Dermis blood vessel endothelial cell (primary cell): ENCODE measurements at places on chromosomes 12 and 14.
A peak's percentile ranks its signal among the peaks of the same experiment; 100 is the strongest.

- no peak for DNase-seq
Measured at GRCh38 chr14:28577711-28578131, 188.9 kb upstream of the FOXG1 start.

- peak; percentile 49 for DNase-seq
Measured at GRCh38 chr14:24806061-24806678, 172.2 kb upstream of the GZMB start.

- DNase-seq = no peak
Measured at GRCh38 chr14:83638748-83639504, 1891.0 kb upstream of the FLRT2 start.

DNA sequence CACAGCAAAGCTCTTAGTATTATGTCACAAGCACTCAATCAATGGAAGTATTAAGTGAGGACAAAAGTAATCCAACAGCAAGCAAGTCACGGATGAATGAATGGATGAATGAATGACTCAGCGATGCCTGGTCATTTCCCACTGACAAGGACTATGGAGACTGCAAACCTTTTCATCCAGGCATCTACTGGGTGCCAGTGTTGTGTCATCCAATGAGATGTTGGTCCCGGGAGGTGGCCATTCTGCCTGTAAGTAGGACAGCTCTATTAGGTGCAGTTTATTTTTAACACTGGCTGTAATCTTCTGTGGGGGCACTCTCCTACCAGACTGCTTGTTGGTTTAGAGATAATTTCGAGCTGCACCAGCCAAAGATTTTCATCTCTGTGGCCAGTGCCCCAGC lies 39.4 kb downstream of the STAB2 start:
- peak; percentile 21 for DNase-seq

GRCh38 chr12:64567570-64567969 lies 42.7 kb upstream of the RASSF3 start:
- DNase-seq = no peak

DNA sequence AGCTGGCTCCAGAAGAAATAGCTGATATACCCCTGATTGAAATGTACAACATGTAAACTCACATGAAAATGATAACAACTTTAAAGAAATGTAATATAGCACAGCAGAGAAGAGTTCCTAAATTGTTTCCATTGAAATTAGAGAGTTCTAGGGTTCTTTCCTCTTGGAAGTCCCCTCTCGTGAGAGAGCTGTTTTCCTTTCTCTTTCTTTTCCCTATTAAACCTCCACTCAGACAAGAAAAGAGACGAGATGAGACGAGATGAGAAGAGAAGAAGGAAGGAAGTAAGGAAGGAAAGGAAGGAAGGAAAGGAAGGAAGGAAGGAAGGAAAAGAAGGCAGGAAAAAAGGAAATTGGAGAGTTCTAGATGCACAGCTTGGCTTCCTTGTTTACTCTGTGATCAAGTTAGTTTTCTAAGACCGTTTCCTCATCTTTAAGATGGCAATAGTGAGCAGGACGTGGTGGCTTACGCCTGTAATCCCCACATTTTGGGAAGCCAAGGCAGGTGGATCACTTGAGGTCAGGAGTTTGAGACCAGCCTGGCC lies 11.9 kb downstream of the DRAM1 start:
- no peak for DNase-seq
